Fibroblast of skin of right quadriceps (primary cell): ENCODE measurements at places on chromosomes 11 and 22.
A peak's percentile ranks its signal among the peaks of the same experiment; 100 is the strongest.

GRCh38 chr11:119486016-119486415 lies 63.0 kb upstream of the THY1 start:
- no peak for DNase-seq

DNA sequence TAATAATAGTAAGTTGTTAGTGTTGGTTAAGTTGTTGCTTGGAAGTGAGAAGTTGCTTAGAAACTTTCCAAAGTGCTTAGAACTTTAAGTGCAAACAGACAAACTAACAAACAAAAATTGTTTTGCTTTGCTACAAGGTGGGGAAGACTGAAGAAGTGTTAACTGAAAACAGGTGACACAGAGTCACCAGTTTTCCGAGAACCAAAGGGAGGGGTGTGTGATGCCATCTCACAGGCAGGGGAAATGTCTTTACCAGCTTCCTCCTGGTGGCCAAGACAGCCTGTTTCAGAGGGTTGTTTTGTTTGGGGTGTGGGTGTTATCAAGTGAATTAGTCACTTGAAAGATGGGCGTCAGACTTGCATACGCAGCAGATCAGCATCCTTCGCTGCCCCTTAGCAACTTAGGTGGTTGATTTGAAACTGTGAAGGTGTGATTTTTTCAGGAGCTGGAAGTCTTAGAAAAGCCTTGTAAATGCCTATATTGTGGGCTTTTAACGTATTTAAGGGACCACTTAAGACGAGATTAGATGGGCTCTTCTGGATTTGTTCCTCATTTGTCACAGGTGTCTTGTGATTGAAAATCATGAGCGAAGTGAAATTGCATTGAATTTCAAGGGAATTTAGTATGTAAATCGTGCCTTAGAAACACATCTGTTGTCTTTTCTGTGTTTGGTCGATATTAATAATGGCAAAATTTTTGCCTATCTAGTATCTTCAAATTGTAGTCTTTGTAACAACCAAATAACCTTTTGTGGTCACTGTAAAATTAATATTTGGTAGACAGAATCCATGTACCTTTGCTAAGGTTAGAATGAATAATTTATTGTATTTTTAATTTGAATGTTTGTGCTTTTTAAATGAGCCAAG lies 2.7 kb downstream of the NEAT1 start:
- peak; percentile 73 for DNase-seq

GRCh38 chr11:101336858-101337257 lies 207.2 kb upstream of the PGR start:
- no peak for DNase-seq

GRCh38 chr11:79419120-79419519 lies 21.7 kb downstream of the TENM4 start:
- DNase-seq = peak; percentile 48

DNA sequence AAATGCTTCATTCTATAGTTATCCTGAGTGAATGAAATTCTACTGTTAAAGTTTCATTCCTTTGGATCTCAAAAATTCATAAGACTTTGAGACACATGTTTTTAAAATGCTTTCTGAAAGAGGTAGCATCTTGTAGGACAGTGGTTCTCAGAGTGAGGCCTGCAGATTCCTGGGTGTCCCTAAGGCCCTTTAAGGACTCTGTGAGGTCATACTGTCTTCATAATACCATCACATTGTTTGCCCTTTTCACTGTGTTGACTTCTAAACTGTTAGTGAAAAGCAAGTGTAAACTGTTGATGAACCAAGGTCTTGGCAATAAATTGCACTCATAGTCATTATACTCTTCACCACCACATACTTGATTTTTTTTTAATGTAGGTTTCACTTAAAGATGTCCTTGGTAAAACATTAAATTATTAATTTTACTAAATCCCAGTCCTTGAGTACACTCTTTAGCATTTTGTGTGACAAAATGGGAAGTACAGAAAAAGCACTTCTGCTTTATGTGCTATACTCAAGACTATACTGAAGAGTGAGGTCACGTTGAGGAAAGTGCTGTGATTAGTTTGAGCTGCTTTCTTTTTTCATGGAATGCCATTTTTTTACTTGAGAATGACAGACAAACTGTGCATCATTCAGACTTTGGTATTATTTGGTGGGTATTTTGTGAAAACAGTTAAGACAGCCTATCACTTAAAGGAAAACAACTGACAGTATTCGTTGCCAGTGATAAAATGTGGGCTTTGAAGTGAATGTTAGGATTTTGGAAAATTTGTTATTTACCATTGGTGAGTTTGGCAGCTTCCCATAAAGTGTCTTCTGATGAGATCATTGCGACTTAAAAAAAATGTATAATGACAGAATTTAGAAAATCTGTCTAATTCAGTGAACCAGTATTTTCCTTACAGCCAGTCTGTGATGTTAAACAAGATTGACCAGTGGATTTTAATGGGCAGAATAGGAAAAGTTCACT lies 61.1 kb downstream of the SPECC1L start:
- DNase-seq = peak; percentile 34

- no peak for DNase-seq
Measured at GRCh38 chr22:19818324-19819207, 36.1 kb downstream of the GNB1L start.

DNA sequence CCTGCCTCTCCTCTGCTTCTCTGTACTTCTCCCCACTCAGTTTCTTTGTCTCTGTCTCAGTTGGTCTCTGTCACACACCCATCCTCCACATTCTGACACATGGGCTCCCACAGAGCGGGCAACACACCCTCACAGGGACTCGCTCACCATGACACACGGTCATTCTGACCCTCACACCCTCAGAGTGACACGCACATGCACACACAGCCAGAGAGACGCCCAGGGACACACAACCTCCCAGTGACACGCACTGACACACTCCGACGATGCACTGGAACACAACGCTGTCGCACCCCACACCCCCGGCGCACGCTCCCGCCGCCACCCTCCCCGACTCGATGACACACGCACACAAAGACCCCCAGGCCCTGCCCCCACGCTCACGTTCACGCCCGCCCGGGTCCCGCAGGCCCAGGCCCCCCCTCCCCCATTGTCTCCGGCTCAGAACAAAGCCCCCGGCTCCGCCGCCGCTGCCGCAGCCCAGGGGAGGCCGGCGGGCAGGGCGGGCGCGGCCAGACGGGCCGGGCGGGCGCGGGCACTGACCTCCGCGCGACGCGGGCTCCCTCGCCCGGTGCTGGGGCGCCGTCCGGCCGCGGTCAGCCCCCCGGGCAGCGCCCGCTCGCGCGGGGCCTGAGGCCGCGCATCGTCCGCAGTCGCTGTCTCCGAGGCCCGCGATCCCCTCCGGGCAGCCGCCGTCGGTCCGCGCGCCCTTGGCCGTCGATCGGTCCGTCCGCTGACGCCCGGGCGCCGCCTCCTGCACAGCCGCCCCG lies 404 bp downstream of the DCHS1 start:
- peak; percentile 25 for DNase-seq

DNA sequence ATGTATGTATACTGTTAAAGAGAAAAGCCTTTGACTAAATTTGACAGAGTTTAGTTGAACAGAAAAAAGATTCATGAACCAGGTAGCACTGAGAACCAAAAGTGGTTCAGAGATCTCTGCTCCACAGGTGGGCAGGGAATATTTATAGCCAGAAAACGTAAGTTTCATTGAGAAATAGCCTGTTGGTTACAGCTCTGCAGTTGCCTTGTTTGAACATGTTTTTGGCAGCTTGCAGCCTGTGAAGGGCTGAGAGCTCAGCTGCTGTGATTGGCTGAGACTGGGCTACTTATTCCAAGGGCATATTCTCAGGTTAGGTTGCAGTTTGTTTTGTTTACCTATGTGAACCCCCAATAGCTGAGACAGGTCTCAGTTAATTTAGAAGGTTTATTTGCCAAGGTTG lies 13.5 kb upstream of the ZNF74 start:
- DNase-seq = no peak

- DNase-seq = no peak
Measured at GRCh38 chr11:44057340-44057739, 8.7 kb upstream of the ACCS start.

- no peak for DNase-seq
Measured at GRCh38 chr11:133559833-133560471, 27.7 kb upstream of the OPCML start.

DNA sequence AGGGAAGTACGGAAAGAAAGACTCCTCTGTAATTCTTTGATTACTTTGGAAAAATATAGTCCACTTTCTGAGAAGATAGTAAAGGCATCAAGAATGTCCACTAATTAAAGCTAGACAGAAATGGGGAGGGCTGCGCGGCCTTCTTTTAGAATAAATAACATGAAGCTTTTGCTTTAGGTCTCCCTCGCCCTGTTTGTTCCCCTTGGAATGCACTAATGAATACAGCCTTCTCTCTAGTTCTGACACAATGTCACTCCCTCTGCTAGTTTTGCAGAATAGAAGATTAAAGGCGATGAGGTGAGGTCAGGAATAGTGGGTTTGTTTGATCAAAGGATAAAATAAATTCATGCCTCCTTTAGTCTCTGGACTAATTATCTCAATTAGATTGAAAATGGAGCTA lies 543.9 kb downstream of the OPCML start:
- no peak for DNase-seq

- DNase-seq = peak; percentile 41
Measured at GRCh38 chr11:41382927-41383326, 76.5 kb downstream of the LRRC4C start.

DNA sequence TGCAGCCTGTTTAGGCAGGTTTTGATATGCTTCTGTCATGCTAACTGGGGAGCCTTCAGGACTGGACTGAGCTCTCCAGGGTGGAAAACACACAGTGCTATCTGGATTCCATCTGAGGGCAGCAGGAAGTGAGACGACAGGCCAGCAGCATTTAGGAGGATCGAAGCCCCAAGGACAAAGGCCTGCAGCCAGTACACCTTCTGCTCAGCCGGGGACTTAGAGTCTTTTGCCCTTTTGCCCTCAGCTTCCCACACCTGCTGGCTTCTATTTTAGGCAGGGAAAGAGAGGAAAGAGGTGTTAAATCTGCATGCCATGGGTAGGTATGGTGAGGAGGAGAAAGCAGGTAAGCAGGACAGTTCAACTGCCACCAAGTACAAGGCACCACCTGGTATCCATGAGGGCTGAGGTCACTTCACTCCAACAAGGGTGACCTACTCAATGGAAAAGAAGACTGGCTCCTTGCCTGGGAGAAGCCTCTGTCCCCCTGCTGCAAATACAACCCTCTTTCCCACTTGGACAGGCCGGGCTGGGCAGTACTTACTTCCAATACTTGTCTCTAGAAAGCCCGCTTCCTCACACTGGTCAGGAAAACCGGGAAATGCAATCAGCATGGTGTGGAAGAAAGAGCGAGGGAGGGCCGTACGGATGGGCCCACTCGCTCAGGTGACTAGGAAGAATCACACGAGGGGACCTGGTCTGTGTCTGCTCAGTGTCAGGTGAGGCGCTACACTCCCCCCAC lies 12.3 kb downstream of the LARGE2 start:
- no peak for DNase-seq

DNA sequence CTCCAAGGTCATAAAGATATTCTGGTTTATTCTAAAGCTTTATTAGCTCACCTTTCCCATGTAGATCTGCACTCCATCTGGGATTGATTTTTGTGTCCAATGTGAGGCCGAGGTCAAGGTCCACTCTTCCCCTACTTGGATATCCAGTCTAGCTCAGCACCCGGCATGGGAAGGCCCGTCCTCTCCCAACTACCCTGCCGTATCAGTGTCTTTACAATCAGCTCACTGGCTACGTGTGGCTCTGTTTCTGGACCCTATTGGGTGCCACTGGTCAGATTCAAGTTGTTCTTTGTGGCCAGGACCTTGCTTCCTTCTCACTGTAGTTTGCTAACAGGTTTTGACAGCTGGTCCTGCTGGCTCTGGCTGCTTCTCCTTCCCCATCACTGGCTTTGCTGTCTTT lies 30.9 kb downstream of the KCNQ1OT1 start:
- no peak for DNase-seq

- no peak for DNase-seq
Measured at GRCh38 chr22:26197425-26197824, 28.2 kb downstream of the SEZ6L start.

- peak; percentile 97 for DNase-seq
Measured at GRCh38 chr22:46754110-46754799, 8.2 kb upstream of the TBC1D22A start.

GRCh38 chr11:403021-403760 lies 9.2 kb downstream of the PKP3 start:
- no peak for DNase-seq

GRCh38 chr11:106061954-106062949 lies 14.9 kb downstream of the KBTBD3 start:
- DNase-seq = no peak

DNA sequence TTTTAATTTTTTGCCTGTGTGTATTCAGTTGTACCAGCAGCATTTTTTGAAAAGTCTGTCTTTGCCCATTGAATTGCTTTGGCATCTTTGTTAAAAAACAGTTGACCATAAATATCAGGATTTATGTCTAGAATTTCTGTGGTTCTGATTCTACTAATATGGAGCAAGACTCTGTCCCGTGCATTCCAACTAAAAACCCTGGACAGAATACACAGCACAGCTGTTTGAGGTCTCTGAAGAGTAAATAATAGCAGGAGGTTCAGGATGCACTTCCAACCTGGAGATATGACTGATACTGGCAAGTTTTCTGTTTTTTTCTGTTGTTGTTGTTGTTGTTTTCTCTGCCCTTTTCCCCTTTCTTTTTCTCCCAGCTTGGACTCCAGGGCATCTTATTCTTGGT lies 141.9 kb downstream of the TMEM135 start:
- no peak for DNase-seq

- DNase-seq = no peak
Measured at GRCh38 chr11:123284454-123284853, 89.4 kb upstream of the CLMP start.

- DNase-seq = no peak
Measured at GRCh38 chr22:48208894-48209293, 1446.4 kb downstream of the TBC1D22A start.

- DNase-seq = no peak
Measured at GRCh38 chr22:27620367-27621154, 181.0 kb downstream of the MN1 start.

DNA sequence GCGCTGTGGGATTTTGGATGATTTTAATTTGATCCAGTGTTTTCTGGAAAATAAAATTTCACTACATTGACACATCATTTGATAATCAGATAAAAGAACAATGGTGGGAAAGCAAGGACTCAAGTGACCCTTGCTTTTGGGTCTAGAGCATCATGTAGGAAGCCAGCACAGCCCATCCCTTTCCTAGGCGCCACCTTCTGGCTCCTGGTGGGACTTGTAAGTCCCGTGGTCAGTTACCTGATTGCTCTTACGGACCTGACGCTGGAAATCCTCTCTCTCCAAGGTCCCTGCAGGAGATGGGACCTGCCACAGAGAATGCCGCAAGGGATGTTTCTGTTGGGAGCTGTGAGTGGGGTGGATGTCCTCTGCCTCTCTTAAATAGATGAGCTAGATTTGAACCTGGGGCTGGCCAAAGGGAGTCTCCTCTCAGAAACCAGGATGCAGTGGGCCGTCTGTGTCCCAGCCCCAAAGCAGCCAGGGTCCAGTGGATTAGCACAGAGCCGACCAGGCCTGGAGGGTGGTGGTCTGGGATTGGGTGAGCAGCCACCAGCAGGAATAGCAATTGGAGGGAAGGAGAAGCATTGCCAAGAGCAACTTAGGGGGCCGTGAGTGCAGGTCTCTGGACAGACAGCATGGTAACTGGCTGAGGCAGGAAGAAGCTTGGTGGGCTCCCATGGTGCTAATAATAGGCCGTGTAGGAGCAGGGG lies 21.7 kb downstream of the TIMP3 start:
- no peak for DNase-seq

GRCh38 chr22:31695423-31695822 lies 33.4 kb upstream of the PISD start:
- DNase-seq = no peak
